ENCODE measurements at places on chromosomes 11 and 22. TPM values are rescaled to one million over a fixed set of nuclear protein-coding genes. Genes with fewer than 3 reads are reported as not detected.

OR10G8 gene
- total RNA-seq: 0.47 TPM

C11orf24 gene
- 42.8 TPM for total RNA-seq

OR2AT4 gene
- not detected for total RNA-seq

BET1L gene
- 28.6 TPM for total RNA-seq

NRGN gene
- not detected for total RNA-seq

OTOG gene
- total RNA-seq: 0.16 TPM

GRCh38 chr22:49326558-49326957 is 501.1 kb downstream of the BRD1 start:
- DNase-seq: no peak

GRCh38 chr11:37689951-37690350 is 1091.9 kb upstream of the RAG2 start:
- no peak for DNase-seq

- DNase-seq: no peak
Measured at GRCh38 chr11:26905368-26905767, 88.5 kb upstream of the FIBIN start.

- no peak for DNase-seq
Measured at GRCh38 chr22:49257551-49257961, 570.1 kb downstream of the BRD1 start.

DNA sequence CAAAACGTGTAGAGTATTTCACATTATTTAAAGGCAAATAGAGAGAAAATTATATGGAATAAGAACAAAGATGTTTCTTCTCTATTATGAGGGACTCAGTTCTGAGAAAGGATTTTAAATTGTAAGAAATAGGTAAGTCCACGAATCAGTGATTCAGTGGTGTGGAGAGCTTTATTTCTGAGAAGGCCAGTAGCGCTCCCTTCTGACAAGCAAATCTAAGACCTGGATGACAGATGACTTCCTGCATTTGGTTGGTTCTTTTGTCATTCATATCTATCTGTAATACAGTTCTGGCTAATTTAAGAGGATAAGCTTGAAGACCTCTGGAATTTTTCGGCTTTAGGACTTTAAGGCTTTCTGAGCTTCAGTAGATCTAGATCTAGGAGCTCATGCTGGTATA is 7.0 kb downstream of the CD3E start:
- no peak for DNase-seq

DNA sequence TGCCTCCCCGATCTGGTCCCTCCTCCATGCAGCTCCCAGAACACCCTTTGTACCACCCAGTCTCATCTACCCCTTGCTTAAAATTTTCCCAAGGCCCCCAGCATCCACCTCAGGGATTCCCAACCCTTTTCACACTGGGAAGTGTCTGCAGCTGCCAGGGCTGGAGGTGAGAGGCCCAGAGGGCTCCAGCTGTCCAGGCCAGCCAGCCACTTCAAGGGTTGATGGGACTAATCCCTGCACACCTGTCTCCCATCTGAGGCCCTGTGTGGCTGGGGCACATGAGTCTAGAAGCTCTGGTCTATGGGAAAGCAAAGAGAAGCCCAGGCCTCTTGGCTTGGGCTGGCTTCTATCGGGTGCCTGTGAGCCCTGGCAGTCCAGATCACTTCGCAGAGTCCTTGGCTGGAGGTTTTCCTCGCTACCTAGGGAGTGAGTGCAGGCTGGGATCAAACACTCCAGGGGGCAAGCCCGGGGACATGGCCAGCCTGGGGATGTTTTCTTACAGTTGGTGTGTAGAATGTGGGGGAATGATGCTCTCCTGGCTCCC is 41.1 kb upstream of the TPBGL start:
- DNase-seq: no peak

DNA sequence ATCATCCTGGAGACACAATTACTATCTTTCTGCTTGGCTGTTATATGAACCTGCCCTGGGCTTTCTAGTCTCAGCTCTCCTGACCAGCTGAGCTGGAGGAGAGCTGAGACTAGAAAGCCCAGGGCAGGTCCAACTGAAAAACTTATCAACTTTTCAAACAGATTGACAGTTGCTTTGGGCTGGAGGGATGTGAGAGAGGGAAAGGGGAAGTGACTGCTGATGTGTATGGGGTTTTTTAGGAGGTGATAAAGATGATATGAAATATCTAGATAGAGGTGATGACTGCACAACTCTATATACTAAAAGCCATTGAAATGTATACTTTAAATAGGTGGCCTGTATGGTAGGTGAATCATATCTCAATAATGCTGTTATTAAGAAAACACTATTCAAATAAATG is 60.2 kb upstream of the CHRM4 start:
- DNase-seq: no peak

- no peak for DNase-seq
Measured at GRCh38 chr11:100918551-100919500, 210.8 kb downstream of the PGR start.

GRCh38 chr11:19567996-19568395 is 144.6 kb upstream of the NAV2 start:
- DNase-seq: no peak

DNA sequence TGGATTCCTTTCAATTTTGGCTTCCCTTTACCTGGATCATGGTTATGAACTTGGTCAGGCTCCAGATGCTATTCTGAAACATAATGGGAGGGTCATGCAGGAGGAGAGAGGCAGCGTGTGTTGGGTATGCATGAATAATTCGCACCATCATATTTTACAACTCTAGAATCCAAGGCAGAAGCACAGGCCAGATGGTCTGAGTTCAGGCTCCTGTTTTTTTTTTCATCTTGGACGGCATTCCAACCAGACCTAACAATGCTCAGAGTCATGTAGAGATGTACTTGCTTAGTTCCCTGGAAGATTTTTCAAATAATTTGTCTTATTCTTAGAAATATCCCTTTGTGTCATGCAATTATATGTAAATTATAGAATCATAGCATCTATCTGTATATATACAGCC is 393.5 kb downstream of the JRKL start:
- no peak for DNase-seq

GRCh38 chr11:68460741-68461574 is at the start of gene PPP6R3:
TSS of gene PPP6R3 (plus strand) at chr11:68460752. CDS start at chr11:68537665, 76,913 bp downstream.
- no peak for DNase-seq

DNA sequence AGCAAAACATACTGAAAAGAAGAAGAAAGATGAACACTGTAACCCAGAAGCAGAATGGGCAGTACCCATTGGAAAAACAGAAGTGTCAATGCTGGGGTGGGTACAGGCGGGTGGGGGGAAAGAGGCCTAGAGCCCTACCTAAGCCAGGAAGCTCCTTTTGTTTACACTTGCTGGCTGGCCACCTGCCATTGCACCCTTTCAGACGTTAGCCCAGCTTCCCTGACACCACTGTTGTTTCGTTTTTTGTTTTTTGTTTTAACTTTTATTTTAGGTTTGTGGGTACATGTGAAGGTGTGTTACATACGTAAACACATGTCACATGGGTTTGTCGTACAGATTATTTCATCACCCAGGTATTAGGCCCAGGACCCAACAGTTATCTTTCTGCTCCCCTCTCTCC is 55.4 kb downstream of the PLEKHA7 start:
- DNase-seq: no peak

- DNase-seq: no peak
Measured at GRCh38 chr11:78978831-78979230, 404.2 kb upstream of the NARS2 start.

GRCh38 chr11:23727387-23727786 is 769.5 kb upstream of the LUZP2 start:
- DNase-seq: no peak

GRCh38 chr11:11449327-11449726 is 96.3 kb upstream of the CSNK2A3 start:
- no peak for DNase-seq
